ENCODE measurements at places on chromosomes 6 and 20.

DNA sequence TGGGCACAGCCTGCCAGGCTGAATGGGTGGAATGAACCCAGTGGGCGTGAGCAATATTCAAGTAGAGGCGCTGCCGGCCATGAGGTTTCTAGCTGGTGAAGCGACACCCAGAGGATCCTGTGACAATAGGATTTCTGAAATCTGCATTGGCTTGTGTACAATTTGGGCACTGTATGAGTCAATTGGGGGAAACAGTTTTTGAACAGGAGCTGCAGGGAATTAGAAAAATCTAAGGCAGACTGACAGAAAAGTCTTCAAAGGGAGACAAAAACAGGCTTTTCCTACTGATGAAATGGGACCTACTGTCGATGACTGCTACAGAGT is 148.8 kb upstream of the PROKR2 start:
- no peak for DNase-seq

DNA sequence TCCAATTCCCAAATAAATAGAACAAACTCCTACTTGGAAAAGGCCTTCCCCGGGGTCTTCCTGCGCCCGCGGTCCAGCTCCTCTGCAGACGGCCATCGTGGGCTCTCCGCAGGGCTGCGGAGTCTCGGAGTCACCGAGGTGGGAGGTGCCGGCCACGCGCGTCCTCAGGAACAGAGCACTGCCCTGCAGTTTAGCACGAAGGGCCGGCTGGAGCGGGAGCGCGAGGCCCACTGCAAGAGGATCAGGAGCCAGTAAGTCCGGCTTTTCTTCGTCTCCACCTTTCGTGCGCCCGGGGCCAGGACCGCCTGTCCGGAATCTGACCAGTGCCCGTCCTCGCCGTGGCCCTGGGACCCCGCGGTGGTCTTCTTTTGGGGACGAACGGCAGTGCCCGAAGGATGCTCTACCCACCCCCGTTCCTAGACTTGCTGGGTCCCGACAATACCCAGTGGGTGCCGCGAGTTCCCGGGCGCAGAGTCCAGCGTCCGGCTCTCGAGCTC is 1.4 kb downstream of the BHLHE23 start:
- no peak for DNase-seq

- DNase-seq = no peak
Measured at GRCh38 chr6:67986694-67987232, 648.3 kb upstream of the ADGRB3 start.

DNA sequence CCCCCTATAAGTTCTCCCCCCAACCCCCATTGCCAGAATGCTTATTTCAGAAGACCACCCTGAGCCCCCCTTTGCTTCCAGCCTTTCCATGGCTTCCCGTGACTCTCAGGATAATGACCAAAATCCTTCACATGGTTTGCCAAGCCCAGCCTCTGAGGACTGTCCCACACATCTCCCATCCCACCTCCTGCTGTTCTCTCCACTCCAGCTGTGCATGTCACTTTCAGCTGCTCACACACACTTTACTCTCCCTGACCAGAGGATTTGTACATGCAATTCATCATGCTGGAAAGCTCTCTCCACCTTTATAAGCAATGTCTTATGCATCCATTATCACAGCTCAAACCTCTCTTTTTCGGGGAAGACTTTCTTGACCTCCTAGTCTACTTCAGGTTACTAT is 164.2 kb downstream of the PRL start:
- no peak for DNase-seq

DNA sequence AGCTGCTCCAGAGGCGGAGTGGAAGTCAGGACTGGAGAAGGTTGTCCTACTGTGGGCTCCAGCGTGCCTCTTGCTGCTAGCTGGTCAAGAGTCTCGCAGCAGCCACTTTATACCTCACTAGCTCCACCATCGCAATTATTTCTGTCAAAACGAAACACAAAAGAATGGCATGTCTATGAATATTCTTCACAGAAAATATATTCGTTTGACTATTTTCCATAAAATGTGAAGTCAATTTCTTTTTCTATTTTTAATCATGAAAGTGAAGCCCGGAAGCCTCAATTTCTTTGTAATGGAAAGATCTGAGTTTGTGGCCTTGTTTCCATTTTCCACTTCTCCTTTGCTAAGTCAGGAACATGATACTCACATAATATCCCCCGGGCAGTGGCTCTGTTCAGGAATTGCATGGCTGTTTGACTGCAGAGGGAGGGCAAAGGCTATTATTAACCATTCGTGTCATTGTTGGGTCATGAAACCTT is 51.7 kb downstream of the DTD1 start:
- no peak for DNase-seq

DNA sequence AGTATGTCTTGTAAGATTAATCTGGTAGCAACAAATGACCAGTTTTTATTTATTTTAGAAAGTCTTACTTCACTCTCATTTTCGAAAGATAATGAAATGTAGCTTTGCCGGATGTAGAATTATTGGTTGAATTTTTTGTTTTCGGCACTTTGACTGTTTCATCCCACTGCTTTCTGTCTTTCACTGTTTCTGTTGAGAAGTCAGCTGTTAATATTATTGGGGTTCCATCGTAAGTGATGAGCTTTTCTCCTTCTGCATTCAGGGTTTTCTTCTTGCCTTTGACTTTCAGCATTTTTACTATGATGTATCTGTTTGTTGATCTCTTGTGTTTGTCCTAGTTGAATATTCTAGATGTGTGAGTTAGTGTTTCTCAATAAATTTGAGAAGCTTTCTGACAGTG is 383.4 kb downstream of the PAX1 start:
- no peak for DNase-seq

GRCh38 chr6:151488226-151488625 is 5.6 kb upstream of the CCDC170 start:
- DNase-seq = no peak

GRCh38 chr6:22110061-22110460 is 186.8 kb downstream of the PRL start:
- no peak for DNase-seq

Data from Ammon's horn (tissue), 1 donor.